ENCODE measurements at places on chromosomes 1 and 21.

DNA sequence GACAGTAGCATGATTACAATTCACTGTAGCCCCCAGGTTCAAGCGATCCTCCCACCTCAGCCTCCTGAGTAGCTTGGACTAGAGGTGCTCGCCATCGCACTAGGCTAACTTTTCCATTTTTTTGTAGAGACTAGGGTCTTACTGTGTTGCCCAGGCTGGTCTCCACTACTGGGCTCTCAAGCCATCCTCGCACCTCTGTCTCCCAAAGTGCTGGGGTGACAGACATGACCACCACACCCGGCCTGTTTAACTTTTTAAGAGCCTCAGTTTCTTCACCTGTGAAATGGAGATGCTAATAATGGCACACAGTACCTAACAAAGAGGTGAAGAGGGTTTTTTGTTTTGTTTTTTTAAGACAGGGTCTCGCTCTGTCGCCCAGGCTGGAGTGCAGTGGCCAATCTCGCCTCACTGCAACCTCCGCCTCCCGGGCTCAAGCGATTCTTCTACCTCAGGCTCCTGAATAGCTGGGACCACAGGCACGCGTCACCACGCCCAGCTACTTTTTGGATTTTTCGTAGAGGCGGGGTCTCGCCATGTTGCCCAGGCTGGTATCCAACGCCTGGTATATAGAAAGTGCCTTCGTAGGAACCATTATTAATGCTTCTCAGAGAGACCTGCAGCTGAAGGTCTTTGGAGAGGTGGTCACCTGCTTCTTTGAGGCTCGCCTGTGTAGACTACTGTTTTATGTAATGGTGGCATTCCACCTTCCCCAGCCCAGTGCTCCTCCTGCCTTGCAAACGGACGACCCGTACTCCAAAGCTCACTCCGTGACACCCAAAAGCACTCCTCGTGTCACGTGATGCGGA lies 567 bp downstream of the PMVK start:
- no peak for DNase-seq

DNA sequence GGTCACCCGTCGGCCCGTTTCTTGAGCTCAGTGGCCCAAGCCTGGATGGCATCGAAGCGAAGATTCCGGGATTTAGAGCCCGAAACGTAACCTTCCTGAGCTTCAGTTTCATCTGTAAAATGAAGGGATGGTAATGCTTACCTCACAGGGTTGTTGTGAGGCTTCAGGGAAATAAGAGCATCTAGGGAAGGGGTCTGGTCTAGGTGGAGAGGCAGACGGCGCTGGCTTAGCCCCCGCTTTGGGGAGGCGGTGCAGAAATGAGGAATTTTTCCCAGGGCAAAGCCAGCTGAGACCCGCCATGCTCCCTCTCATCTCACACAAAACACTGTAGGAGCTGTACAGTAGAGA lies 717 bp upstream of the MYCL start:
- no peak for DNase-seq

DNA sequence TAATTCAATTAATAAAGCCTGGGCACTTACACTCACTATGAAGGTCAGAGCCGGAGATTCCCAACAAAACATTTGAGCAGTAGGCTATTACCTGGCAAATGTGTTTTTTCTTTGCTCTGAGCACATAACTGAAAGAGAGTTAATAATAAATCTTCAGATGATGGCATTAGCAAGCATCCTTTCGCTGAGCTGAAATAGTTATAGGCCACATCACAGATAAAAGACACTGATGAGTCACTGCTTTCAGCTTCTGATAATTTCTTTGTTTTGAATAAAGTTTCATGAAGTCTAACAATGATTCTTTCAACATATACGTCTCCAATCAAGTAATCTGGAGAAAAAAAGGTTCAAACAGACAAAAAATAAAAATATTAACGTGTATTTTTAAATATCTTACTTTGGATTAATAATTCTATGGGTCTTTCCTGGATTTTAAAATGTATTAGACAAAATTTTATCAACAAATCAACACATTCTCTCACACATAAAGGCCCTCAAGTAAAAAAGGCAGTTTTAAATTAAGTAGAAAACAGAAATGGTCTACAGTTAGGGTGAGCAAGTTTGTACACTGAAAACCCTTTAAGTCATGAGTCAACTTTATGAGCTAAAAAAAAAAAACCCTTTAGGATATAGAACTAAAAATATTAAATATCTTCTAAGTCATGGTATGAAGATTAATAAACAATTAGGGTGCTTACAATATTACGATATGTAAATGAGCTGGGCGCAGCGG lies 33.1 kb downstream of the LTN1 start:
- DNase-seq, result no peak

GRCh38 chr1:65388908-65389695 lies 31.4 kb upstream of the LEPR start:
- DNase-seq, result no peak

DNA sequence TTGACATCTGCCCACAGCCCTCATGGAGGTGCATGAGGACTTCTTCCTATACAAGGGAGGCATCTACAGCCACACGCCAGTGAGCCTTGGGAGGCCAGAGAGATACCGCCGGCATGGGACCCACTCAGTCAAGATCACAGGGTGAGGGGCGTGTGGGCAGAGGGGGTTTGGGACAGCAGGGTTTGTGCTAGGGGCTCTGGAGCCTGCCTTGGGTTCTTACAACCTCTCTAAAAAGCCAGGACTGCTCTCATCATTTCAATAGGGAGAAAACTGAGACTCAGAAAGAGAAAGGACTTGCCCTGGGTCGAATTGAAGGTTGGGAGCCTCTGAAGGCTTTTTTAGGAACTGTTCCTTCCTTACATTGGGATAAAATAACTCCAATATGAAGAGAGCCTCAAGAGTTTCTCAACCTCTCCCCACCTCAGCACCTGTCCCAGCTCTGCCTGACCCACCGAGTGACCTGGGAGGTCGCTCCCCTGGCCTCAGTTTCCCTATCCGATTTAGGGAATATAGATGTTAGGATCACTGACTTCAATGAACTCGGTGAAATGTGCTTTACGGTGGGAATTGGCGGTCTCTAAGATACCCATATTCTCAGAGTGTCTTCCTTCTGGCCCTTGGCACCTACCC lies 9.5 kb downstream of the TINAGL1 start:
- DNase-seq, result no peak

- DNase-seq, result no peak
Measured at GRCh38 chr1:12125422-12126355, 41.1 kb upstream of the TNFRSF1B start.
